ENCODE measurements at places on chromosomes 1 and 21.
A peak's percentile ranks its signal among the peaks of the same experiment; 100 is the strongest.

GRCh38 chr1:157880621-157881020 is 39.0 kb upstream of the CD5L start:
- no peak for DNase-seq

DNA sequence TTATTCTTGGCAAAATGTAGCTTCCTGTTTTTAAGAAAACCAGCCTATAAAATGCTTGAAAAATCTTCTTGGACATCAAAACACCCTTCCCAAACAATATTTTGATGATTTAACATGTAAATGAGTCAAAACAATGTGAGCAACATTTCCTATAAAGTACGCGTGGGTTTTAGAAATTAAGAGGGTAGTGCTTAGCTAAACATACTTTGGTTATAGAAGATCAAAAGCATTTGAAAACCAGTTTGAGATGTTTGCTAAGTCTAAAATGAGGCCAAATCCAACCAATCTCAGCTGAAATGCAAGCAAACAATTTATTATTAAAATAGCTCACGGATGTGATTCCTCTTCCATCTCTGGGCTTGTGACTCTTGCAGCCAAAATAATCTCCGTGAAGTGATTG is 350.4 kb downstream of the TGFB2 start:
- DNase-seq, result no peak

- no peak for DNase-seq
These were observed 13.1 kb downstream of the TRIM62 start for GRCh38 chr1:33168556-33169289.

GRCh38 chr1:54121482-54122134 is 31.2 kb downstream of the CDCP2 start:
- peak; percentile 86 for DNase-seq

GRCh38 chr1:204169858-204170257 is 3.7 kb upstream of the REN start:
- DNase-seq, result no peak

- no peak for DNase-seq
These were observed 56.6 kb upstream of the CR2 start for GRCh38 chr1:207397525-207397926.

DNA sequence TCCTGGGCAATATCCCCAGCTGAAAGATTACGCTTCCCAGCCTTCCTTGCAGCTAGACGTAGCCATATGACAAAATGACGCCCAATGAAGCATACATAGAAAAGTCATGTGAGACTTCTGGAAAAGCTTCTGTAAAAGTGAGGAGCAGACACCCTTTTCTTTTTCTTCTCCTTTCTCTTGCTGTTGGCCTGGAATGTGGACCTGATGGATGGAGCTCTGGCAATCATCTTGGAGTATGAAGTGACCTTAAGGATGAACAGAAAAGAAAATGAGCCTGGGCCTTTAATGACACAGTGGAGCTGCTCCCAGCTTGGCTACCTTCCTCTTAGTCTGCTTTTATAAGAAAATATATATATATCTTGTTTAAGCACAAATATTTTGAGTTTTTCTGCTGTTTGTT is 24.8 kb downstream of the BATF3 start:
- no peak for DNase-seq

- no peak for DNase-seq
These were observed 135.7 kb upstream of the TIAM1 start for GRCh38 chr21:31479714-31480113.

- no peak for DNase-seq
These were observed 113.9 kb downstream of the GLIS1 start for GRCh38 chr1:53625049-53625448.

GRCh38 chr1:109242387-109242786 is 7.0 kb upstream of the CELSR2 start:
- no peak for DNase-seq

DNA sequence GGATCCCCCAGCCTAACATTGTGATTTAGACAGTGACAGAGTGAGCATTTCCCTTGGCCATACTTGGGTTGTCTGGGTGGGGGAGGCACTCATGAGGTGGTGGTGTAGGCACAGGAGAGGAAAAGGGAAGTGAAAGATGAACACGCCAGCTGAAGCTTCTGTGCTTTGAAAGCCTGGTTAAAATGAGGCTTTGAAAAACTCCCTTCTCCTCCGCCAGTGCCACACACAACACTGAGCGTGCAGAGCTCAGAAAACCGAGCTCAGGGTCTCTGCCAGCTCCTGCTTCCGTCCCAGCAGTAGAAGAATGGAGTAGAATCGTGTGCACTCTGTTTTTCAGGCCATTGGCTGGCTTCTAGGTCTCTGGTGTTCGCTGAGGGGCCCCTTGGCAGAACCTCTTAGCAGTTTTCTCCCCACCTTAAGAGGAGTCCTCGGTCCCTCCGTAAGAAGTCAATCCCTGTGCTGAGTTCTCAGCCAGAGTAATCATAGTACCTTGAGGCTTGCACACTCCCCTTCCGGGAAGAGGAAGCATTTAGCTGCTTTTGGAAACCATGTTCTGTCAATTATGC is 12.9 kb downstream of the PLEKHM2 start:
- no peak for DNase-seq

- no peak for DNase-seq
These were observed 16.5 kb downstream of the MEGF6 start for GRCh38 chr1:3594706-3595377.

DNA sequence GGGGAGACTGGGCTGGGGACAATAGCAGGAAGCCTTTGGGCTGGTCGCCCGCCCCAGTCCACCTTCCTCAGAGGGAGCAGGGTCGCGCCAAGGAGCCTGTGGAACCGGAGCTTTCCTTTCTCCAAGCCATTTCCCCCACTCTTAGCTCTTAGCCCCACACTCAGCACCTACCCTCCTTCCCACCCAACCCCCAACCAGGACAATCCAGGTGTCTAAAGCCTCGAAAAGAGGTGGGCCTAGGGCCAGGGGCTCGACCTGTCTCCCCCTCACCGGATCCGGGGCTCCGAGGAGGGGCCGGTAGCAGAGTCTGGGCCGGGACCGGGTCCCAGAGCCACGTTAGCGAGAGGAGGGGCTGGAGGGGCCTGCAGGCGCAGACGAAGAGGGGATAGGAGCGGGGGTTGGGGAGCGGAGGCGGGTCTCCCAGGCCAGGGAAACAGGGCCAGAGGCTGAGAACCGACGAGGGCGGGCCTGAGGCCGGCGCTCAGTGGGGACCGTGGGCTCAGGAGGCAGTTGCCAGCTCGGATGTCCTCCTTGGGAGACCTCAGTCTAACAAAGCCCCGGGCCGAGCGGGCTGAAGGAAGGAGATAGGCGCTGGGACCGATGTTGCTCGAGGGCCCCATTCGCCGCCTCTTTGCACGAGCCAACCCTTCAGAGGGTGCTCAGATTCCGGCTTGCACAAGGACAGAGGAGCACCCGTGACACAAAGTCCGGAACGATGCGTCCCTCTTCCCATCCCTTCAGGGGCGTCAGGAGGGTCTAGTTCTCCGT is 943 bp downstream of the SEMA6C start:
- no peak for DNase-seq

DNA sequence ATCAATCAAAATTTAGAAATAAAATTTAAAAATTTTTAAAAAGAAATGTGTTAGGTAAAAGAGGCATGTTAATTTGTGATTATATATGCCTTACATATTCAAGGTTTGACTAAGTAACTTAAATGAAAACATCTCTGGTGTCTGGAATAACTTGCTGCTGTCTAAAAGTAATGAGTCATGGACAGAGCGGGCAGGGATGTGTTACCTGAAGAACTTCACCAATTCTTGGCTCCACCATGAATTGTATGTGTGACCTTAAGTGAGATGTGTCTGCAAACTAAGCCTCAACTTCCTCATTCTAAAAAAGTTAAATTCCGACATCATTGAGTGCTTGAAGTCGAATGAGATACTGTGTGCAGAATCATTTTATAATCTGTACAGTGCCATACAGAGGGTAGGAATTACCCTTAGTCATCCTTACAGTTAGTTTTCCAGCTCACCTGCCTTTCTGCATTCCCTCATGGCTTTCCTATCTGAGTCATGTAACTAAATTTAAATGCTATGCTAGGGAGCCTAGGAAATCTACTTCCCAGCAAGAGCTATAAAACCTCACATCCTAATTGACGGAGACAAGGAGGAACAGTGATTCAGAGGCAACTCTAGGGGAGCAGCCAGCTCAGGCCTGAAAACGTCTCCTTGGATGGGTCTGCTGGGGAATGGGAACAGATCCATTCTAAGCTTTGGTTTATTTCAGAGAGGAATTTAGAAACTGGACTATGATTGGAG is 100.7 kb upstream of the TSPAN2 start:
- DNase-seq, result no peak

DNA sequence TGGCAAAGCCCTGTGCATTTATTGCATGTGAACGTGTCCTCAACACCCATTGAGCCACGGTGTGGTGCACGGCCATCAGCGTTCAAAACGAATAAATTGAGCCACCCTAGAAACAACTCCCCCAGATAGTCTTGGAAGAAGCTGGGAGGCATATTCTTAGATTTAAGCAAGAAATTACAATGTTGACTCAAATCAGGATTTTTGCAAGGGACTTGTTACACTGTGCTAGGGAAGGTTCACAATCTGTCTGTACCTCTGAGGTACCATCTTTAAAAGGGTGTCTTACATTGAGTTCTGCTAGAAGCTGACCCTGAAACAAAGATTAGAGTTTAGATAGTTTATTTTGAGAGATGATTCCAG is 16.2 kb downstream of the CD247 start:
- no peak for DNase-seq

GRCh38 chr1:218521414-218522169 is 176.5 kb downstream of the TGFB2 start:
- DNase-seq, result no peak

- no peak for DNase-seq
These were observed 166.1 kb downstream of the PLA2G4A start for GRCh38 chr1:186994897-186995296.

DNA sequence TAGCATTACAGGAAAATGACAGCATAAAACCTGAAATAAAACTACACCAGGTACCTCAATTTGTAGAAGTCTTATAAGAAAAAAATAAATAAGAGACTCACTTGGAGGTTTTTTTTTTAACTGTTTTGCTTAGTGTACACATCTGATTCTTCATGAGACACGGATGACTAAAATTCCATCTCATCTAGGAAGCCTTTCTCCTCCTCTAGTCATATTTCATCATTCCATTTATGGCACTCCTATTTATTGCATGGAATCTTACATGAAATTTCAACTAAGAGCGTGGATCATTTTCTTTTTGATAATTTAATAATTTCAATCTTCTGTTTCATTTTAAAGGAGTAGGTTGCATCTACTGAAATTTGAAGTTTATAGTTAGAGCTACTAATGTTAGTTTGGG is 1.6 kb upstream of the PTGS2 start:
- DNase-seq, result no peak

DNA sequence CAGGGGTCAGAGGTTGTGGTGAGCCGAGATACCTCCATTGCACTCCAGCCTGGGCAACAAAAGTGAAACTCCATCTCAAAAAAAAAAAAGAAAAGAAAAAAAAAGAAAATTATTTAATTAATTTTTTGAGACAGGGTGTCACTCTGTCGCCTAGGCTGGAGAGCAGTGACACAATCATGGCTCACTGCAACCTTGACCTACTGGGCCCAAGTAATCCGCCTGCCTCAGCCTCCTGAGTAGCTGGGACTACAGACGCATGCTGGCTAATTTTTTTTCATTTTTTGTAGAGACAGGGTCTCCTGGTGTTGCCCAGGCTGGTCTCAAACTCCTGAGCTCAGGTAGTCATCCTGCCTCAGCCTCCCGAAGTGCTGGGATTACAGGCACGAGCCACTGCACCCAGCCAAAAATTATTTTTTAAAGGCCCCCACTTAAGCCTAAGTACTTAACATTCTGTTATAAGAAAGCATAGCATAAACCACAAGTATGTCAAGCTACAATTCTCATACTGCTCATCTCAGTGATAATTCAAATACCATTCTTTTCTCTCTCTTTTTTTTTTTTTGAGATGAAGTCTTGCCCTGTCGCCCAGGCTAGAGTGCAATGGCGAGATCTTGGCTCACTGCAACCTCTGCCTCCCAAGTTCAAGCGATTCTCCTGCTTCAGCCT is 19.9 kb downstream of the NUCKS1 start:
- DNase-seq, result no peak

GRCh38 chr21:35020436-35020835 is 28.7 kb downstream of the RUNX1 start:
- no peak for DNase-seq

- DNase-seq, result no peak
These were observed 769 bp downstream of the GALE start for GRCh38 chr1:23799570-23800399.

- no peak for DNase-seq
These were observed 38.2 kb downstream of the H3-3A start for GRCh38 chr1:226100436-226101391.

- no peak for DNase-seq
These were observed 4.2 kb upstream of the GPR61 start for GRCh38 chr1:109535481-109535880.

DNA sequence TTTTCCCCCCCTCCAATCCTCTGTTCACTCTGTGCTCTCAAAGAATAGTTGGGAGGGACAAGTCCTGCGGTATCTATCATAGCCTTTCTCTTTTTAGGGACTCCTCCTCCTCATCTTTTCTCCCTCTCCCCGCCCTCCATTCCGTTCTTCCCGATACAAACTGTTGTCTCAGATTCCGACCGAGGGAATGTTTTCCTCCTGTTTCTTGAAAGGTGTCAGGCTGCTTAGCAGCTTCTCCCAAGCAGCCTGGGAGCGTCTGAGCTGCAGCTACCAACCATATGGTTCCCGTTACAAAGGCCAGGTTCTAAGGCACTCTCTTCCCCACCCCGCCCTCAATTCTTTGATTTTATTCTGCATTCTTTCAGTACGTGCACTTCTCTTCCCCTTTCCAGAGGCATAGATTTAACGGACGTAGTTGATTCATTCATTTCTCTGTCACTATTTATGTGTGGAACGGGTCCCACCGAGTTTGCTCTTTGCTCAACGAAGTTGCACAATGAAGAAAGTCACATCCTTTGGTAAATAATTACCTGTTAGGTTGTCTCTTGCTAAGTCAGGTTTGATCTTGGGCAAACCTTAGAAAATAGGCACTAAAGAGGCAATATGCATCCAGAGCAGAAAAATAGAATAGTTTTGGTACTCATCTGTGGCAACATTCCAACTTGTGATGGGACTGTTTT is 2.8 kb downstream of the ADGRL2 start:
- DNase-seq, result no peak

DNA sequence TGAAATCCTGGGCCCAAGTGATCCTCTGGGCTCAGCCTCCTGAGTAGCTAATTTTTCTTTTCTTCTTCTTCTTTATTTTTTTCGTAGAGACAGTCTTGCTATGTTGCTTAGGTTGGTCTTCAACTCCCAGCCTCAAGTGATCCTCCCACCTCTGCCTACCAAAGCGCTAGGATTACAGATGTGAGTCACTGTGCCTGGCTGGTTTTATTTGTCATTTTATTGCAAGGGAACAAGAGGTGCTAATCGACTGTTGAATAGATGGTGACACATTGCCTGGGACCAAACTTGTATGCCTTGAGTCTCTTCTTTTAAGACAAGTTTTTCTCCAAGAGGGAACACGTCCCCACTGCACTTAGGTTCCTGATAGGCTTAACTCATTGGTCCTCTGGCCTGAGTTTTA is 20.0 kb upstream of the KLHDC8A start:
- DNase-seq, result no peak

GRCh38 chr1:205493241-205494085 is 11.0 kb upstream of the CDK18 start:
- DNase-seq, result no peak

GRCh38 chr1:171061425-171062143 is 29.1 kb upstream of the FMO3 start:
- no peak for DNase-seq

All from type B pancreatic cell (in vitro differentiated cells).